Activated T-helper 1 cell treated with Interleukin-2 at 50 U/mL for 16 hours (primary cell): ENCODE measurements at places on chromosomes 7 and 10.

DNA sequence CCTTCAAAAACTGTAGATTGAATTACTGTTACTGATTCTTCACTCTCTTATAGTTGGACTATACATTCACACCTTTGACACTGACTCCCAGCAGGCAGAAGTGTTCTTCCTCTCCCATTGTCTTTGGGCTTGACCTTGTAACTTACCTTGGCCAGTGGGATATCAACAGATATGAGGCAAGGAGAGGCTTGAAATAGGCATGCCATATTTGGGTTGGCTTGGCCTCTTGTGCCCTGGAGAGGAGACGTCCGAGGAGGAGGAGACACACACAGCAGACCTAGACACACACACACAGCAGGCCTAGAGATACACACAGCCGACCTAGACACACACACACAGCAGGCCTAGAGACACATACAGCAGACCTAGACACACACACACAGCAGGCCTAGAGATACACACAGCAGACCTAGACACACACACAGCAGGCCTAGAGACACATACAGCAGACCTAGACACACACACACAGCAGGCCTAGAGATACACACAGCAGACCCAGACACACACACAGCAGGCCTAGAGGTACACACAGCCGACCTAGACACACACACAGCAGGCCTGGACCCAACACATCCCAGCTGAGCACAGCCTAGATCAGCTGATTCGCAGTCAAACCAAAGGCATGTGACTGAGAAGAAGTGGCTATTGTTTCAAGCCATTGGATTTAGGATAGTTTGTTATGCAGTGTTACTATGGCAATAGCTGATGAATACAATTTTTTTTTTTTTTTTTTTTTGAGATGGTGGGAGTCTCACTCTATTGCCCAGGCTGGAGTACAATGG lies 12.5 kb upstream of the GNA12 start:
- no peak for DNase-seq

DNA sequence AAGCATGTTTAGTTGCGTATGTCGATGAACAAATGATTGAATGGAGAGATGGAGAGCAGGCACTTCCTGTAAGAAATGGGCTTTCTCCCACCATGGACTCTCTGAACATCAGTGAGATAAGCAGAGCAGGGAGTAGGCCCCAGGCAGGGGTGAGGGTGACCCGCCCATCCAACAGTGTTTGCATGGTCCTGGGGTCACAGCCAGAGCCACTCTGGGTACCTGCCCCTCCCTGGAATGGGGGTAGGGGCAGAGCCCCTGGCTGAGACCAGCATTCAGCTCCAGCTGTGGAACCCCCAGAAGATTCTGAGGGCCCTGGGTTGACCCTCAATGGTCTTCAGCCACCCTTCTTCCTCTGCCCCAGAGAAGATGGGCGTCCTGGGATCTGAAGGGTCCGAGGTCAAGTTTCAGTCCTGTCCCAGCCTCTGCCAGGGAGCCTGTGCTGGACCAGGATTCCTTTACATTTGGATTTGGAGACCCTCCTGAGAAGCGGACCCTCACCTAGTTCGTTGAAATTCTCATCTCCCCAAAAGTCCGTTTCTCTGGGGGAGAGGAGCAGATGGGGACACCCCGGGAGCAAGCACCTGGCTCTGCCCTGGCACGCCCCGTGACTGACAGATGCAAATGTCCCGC lies 2.4 kb upstream of the FGF8 start:
- DNase-seq, result no peak

GRCh38 chr7:148402159-148402558 lies 188.4 kb upstream of the C7orf33 start:
- no peak for DNase-seq

DNA sequence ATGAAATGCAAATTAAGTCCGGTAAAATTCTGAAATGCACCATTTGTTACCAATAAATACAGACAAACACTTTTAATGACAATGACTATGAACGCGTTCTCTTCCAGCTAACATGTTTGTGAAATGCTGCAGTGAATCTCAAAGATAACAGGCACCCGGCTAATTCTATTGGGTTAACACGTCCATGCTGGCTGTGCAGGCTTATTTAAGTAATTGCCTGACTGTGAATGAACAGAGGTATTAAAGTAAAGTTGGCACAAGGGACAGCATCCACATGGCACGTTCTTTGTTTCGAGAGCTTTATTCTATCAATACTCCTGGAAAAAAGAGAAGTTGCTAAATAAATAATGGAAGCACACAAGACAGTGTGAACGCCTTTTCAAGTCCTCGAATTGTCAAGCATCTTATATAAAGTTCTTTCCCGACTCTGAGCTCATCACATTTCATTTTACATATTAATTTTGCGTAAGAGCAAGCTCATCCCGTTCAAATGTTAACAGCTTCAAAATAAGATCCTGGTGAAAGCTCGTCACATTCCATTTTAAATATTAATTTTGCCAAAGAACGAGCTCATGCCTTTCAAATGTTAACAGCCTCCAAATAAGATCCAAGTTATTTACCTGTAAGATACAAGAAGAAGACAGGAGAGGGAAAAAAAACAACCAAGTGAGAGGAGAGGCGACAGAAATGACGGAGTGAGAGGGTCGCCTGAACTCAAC lies 111.3 kb upstream of the RHEB start:
- no peak for DNase-seq

- DNase-seq, result no peak
These were observed 17.0 kb downstream of the PNLIPRP3 start for GRCh38 chr10:116444527-116445142.

GRCh38 chr10:130999376-131000202 lies 311.9 kb downstream of the TCERG1L start:
- no peak for DNase-seq

- DNase-seq, result no peak
These were observed 257.2 kb downstream of the KIAA1217 start for GRCh38 chr10:24465891-24466818.

DNA sequence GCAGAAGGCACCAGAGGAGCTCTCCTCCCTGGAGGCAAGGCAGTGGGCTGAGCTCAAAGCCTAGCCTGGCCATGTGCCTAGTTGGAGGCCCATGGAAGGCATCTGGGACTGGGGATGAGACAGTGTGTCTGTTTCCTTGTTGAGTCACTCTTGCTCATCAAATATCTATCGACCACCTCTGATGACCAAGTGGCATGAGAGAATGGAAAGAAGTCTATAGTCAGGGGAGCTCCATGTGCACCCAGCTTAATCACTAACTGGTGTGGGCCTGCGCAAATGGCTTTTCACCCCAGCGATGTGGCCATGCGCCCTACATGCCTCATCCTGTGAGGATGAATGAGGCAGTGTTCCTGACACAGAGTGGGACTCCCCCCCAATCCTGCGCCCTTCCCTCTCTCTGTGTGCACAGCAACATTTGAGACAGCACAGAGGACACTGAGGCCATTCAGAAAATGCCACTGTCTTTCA lies 229.9 kb downstream of the RPS24 start:
- no peak for DNase-seq

DNA sequence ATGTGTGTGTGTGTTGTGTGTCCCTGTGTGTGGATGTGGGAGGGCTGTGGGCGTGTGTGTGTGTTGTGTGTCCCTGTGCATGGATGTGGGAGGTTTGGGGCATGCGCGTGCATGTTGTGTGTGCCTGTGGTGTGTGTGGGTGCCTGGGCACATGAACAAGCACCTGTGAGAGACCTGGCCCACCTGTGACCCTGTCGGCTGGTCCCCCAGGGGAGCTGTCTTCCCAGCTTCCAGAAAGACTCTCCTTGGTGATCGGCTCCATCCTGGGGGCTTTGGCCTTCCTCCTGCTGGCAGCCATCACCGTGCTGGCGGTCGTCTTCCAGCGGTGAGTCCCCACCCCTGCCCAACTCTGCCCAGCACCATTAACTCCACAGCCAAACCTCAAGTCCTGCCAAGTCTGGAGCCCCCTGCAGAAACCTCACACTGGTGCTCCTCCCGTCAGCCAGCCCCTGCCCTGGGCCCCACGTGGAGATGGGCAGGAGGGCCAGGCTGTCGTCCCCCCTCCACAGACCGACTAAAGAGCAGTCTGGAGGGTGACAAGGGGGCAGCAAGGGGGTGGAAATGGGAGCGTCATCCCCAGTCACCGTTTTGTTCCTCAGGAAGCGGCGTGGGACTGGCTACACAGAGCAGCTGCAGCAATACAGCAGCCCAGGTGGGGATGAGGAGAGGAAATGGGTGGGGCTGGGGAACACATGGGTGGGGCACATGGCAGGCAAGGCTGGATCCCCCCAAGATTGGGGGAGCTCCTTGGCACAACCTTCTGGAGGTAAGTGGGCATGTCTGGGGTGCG lies 12.7 kb downstream of the EPHB6 start:
- no peak for DNase-seq

GRCh38 chr10:48194830-48195229 lies 79.7 kb downstream of the FRMPD2 start:
- DNase-seq, result no peak

GRCh38 chr7:19519443-19520021 lies 189.3 kb downstream of the POLR1F start:
- no peak for DNase-seq

- DNase-seq, result no peak
These were observed 26.9 kb upstream of the TMEM213 start for GRCh38 chr7:138770904-138771303.

GRCh38 chr10:59895629-59896116 lies 10.7 kb downstream of the CCDC6 start:
- no peak for DNase-seq

GRCh38 chr10:117410557-117410956 lies 35.3 kb upstream of the PDZD8 start:
- DNase-seq, result no peak

GRCh38 chr10:17805921-17806577 lies 3.1 kb upstream of the MRC1 start:
- DNase-seq, result no peak

GRCh38 chr7:85078181-85078580 lies 108.7 kb downstream of the SEMA3D start:
- DNase-seq, result no peak

GRCh38 chr7:4468320-4469102 lies 213.6 kb upstream of the FOXK1 start:
- no peak for DNase-seq

DNA sequence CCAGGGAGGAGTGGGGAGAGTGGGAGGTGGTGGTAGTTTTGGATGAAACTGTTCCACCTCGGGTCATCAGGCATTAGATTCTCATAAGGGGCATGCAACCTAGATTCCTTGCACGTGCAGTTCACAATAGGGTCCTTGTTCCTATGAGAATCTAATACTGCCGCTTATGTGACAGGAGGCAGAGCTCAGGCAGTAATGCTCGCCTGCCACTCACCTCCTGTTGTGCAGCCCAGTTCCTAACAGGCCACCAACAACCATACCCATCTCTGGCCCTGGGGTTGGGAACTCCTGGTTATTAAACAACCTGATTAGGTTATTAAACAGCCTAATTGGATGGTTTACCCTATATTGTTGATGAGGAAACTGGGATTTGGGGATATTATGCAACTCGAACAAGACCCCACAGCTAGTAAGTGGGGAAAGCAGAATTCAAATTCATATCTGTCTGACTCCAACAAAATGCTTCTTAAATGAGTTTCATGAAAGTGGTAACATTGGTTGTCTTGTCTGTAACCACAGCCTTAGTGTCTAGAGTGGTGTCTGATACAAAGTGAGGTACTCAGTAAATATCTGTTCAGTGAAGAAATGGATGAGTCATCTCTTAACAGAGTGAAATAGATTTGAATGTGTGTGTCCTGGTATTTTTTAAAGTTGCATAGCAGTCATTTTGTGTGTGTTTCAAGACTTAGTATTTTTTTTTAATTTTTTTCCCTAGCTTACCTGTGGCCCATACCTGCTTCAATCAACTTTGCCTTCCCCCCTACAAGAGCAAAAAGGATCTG lies 101.6 kb downstream of the HECTD2 start:
- no peak for DNase-seq

GRCh38 chr10:114623661-114624294 lies 34.3 kb downstream of the ABLIM1 start:
- DNase-seq, result no peak

DNA sequence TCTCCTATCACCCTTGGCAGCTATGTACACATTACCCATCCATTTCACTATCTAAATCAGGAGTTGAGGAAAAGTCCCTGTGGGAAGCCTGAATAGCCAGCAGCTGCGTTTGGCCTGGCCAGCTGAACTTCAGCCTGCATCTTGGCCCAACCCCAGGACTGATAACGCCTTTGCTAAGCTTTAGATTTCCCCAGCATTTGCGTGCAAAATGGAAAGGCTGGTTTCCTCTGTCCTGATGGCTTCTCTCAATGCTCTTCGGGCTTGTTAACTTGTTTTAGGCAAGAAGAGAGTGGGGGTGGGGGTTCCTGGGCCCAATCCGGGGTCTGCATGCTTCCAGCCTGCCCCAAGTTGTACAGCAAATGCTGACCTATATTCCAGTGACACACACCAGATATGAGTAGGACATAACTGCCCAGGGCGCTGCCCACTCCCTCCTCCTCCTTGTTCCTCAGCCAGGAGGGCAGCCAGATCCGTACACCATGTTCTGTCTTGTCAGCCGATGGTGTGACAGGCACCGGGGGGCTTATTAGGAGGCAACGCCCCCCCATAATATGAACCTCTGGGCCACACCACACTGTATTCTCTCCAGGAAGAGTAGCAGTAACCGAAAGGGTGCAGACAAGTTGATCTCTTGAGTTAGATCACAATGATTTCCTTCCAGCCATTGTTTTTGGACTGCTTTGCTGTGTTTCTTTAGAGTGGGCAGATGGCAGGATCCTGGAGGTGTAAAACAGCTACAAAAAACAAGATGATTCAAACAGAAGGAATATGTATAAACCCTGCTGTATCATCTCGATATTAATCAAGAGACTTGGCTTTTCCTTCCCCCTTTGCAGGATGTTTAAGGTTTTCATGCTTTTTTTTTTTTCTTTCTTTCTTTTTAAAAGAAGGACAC lies 339.0 kb downstream of the RNLS start:
- no peak for DNase-seq

DNA sequence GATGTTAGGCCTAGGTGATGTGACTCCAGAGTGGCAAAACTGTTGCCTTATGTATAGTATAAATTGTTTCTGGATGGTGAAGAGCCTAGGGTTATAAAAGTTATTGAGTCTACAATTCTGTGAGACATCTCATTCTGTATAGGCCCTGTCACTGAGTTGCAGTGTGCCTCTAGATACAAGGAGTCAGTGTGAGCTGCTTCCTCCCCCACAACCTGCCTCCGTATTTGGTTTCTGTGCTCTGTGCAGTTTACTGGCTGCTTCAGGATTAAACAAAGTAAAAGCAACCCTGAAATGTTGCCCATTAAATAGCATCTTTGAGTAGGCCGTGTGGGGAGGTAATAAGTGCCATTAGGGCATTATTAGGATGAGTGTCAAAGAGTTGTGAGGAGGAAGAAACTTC lies 1.9 kb upstream of the IFRD1 start:
- no peak for DNase-seq
